Endodermal cell (in vitro differentiated cells): ENCODE measurements at places on chromosomes 12 and 14. TPM values are rescaled to one million over a fixed set of nuclear protein-coding genes. Genes with fewer than 3 reads are reported as not detected.
A peak's percentile ranks its signal among the peaks of the same experiment; 100 is the strongest.

Gene SLC17A8
- total RNA-seq: 0.16 and 0.40 TPM in 2 replicates

Gene CLEC6A
- total RNA-seq: not detected in 3 replicates

Gene OVCH1
- total RNA-seq: 0.13 TPM in 1 of 3 replicates, not detected in the others

Gene ST8SIA1
- total RNA-seq: 12.3 to 15.8 TPM (median 13.3 TPM) in 3 replicates

Gene OTUB2
- 4.2 and 6.3 TPM in 2 replicates for total RNA-seq

Gene ZNF268
- 39.5 and 43.1 TPM in 2 replicates for total RNA-seq

Gene PYGL
- total RNA-seq: 35.2 and 38.1 TPM in 2 replicates

Gene CLEC14A
- total RNA-seq: 0.45 and 0.59 TPM in 2 replicates

- H3K4me1 ChIP-seq: no peaks in the 10 kb centered on the region
- DNase-seq: no peak
- no peaks in the 10 kb centered on the region for H3K36me3 ChIP-seq
- no peaks in the 10 kb centered on the region for H3K27me3 ChIP-seq
These were observed 147.1 kb downstream of the MYRFL start for GRCh38 chr12:69972136-69972535.

GRCh38 chr14:80212023-80212397 is 706 bp upstream of the DIO2 start:
- H3K27ac ChIP-seq: no peak overlapping the region
- H3K4me3 ChIP-seq: no peak overlapping the region
- peaks cover 5% of the 10 kb centered on the region for H3K4me1 ChIP-seq
- H3K27me3 ChIP-seq: peaks cover 11% of the 10 kb centered on the region

- H3K4me3 ChIP-seq: no peak overlapping the region
- no peaks in the 10 kb centered on the region for H3K36me3 ChIP-seq
- H3K4me1 ChIP-seq: no peaks in the 10 kb centered on the region
- no peak overlapping the region for H3K27ac ChIP-seq
- no peaks in the 10 kb centered on the region for H3K27me3 ChIP-seq
These were observed 223.9 kb downstream of the PTPRO start for GRCh38 chr12:15546102-15546701.

DNA sequence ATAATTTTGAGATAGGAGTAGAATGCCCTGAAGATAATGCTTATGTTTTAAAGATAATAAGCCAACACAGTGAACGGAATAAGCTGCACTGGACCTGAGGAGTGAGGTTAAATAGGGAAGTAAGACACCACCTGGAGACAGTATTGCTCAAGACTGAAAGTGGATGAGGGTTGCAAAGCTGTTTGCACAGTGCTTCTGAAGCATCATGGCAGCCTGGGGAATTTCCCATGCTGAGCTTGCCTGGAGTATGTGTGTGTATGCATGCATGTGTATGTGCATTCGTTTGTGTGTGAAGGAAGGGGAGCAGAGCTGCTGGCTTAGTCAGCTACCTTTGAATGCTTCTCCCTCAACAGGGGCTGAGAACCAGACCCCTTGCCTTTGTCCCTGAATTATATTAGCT is 35.8 kb downstream of the BHLHE41 start:
- DNase-seq: no peak
- H3K27me3 ChIP-seq: no peaks in the 10 kb centered on the region
- no peak overlapping the region for H3K27ac ChIP-seq
- no peaks in the 10 kb centered on the region for H3K4me1 ChIP-seq
- H3K36me3 ChIP-seq: no peaks in the 10 kb centered on the region

GRCh38 chr12:117011988-117012805 is 87.0 kb downstream of the TESC start:
- peaks cover 51% of the 10 kb centered on the region for H3K36me3 ChIP-seq
- no peak overlapping the region for H3K4me3 ChIP-seq
- no peaks in the 10 kb centered on the region for H3K27me3 ChIP-seq
- H3K27ac ChIP-seq: no peak overlapping the region
- H3K4me1 ChIP-seq: no peaks in the 10 kb centered on the region

DNA sequence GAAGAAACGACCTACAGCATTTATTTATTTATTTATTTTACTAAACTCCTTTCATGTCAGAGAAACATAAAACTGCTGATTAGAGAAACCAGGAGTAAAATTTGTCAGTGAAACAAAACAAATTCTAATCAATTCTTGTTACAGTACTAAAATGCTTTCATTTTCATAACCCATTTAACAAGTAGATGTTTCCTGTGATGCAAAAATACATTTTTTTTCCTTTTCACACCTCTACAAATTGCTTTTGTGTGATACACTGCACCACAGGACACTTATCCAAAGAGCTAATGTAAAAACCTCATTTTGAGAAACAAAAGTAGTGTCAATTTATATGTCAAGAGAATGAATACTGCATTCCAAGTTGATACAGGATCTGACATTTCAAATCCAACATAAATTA is 155.1 kb downstream of the SYT1 start:
- no peak overlapping the region for H3K4me3 ChIP-seq
- no peak overlapping the region for H3K27ac ChIP-seq
- no peaks in the 10 kb centered on the region for H3K36me3 ChIP-seq
- no peaks in the 10 kb centered on the region for H3K27me3 ChIP-seq
- peaks cover 3% of the 10 kb centered on the region for H3K4me1 ChIP-seq

DNA sequence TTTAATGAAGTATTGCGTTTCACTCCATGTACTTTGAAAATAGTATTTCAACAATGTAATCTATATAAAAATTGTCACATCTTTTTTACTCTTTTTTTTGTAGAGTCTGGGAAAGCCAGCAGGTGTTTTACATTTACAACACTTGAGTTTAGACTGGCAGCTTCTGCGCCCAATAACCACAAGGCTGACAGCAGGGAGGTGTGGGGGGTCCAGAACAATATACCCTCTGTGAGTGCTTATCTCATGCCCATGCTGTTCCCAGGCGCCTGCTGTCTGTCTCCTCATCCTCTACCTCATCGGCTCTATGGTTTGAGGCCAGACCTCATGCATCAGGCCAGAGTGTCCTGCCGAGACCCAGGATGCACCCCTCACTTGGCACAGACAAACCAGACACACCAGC is 24.9 kb downstream of the FBRSL1 start:
- no peaks in the 10 kb centered on the region for H3K4me1 ChIP-seq
- H3K27me3 ChIP-seq: no peaks in the 10 kb centered on the region
- peaks cover 7% of the 10 kb centered on the region for H3K36me3 ChIP-seq
- DNase-seq: no peak

- H3K36me3 ChIP-seq: no peaks in the 10 kb centered on the region
- peak; percentile 37 for DNase-seq
- no peak overlapping the region for H3K4me3 ChIP-seq
- no peaks in the 10 kb centered on the region for H3K4me1 ChIP-seq
- H3K27me3 ChIP-seq: no peaks in the 10 kb centered on the region
These were observed 7.7 kb upstream of the PPTC7 start for GRCh38 chr12:110590806-110591326.

- no peak overlapping the region for H3K4me3 ChIP-seq
- DNase-seq: no peak
- no peaks in the 10 kb centered on the region for H3K4me1 ChIP-seq
- no peaks in the 10 kb centered on the region for H3K27me3 ChIP-seq
- H3K27ac ChIP-seq: no peak overlapping the region
- no peaks in the 10 kb centered on the region for H3K36me3 ChIP-seq
These were observed 183.3 kb upstream of the KITLG start for GRCh38 chr12:88763536-88764100.

DNA sequence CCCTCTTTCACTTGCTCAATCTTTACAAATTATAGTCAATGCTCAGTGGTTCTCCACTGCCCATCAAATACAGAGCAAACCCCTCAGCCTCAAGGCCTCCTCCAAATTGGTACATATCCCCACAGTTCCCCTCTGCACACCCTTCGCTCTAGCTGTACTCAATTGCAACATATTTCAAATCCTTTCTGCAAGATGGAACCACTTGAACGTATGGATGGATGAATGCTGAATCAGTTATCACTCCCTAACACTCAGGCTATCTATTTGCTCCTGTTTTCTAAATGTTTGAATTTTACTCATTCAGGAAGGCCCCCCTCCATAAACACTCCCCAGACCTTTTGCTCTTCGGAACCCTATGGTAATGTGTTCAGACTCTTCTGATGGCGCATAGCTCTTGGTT is 24.5 kb downstream of the ATG14 start:
- H3K36me3 ChIP-seq: peaks cover 39% of the 10 kb centered on the region
- no peak overlapping the region for H3K4me3 ChIP-seq
- H3K27me3 ChIP-seq: no peaks in the 10 kb centered on the region
- DNase-seq: no peak

GRCh38 chr14:104820669-104821228 is 19.8 kb downstream of the ZBTB42 start:
- H3K4me3 ChIP-seq: no peak overlapping the region
- peaks cover 16% of the 10 kb centered on the region for H3K27me3 ChIP-seq
- no peaks in the 10 kb centered on the region for H3K4me1 ChIP-seq
- peak; percentile 91 for DNase-seq
- no peak overlapping the region for H3K27ac ChIP-seq

DNA sequence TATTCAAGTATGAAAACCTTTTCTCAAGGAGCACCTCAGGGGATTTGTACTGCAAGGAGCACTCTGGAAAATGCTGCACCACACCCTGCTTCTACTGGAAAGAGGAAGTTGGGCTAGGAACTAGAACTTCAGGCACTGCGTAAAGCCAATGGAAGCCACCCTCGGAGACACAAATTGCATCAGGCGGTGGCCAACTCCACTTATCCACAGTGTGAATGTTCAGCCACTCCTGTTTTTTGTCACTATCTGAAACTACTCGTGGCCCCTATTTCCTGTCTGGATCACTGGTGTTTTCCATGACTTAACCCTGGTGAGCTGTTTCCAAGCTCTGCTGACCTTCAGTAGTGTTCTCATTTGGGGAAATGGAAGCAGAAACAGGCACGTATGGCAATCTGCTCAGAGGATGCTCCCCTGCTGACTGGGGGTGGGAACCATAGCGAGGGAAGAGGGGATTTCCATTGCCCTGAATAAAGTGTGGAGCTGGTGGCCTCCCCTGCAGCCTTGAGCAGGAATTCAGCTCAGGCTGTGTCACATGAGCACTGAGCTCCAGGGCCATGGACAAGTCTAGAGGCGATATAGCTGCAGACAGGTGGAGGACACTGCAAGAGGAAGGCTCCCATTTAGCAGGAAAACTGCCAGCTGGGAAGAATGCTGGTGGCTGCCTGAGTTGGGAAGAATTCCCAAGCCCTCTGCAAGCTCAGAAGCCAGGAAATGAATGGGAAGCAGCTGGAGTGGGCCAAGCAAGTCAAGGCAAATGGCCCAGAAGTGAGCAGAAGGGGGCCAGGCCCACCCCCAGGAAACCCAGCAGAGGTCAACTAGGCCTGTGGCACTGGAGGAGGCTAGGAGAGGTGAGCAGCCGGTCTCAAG is 50.5 kb upstream of the RAP1B start:
- H3K36me3 ChIP-seq: no peaks in the 10 kb centered on the region
- H3K27ac ChIP-seq: no peak overlapping the region
- peak; percentile 73 for DNase-seq
- H3K27me3 ChIP-seq: no peaks in the 10 kb centered on the region
- H3K4me3 ChIP-seq: no peak overlapping the region
- no peaks in the 10 kb centered on the region for H3K4me1 ChIP-seq

DNA sequence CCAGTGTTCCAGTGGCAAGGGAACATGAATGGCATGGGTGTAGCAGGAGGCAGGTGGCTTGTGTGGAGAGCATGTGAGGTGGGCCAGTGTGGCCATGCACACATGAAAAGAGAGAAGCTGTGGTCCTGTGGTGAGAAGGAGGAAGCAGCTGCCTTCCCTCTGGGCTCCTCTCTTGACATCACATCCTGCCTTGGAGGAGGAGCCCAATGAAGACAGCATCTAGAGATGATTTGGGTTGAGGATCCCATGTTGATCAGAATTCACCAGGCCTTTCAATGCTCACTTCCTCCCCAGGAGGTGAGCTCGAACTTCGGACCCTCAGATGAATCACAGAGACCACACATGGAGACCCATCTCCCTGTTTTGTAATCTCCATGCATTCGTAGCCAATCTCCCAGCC is 82.6 kb downstream of the LRRC74A start:
- H3K4me1 ChIP-seq: no peaks in the 10 kb centered on the region
- no peak overlapping the region for H3K4me3 ChIP-seq
- no peak overlapping the region for H3K27ac ChIP-seq
- DNase-seq: no peak

DNA sequence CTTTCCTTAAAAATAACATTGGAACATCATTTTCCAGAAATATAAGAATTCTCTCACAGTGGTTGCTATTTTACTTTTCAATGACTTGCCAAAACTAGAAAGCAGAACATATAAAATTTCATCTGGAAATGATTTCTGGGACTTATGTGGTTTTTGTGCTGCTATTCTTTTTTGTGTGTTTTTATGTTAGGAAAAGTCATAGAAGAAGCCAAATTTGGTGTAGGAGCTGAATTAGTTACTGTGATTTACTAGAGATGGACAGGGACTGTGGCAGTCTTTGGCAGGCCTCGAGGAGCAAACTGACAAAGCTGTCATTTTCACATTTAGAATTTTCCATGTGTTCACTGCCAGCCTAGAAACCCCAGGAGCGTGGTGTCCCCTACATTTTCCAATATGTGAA is 38.3 kb upstream of the LDHB start:
- H3K36me3 ChIP-seq: no peaks in the 10 kb centered on the region
- no peaks in the 10 kb centered on the region for H3K4me1 ChIP-seq
- H3K27me3 ChIP-seq: no peaks in the 10 kb centered on the region
- H3K27ac ChIP-seq: no peak overlapping the region
- no peak overlapping the region for H3K4me3 ChIP-seq

DNA sequence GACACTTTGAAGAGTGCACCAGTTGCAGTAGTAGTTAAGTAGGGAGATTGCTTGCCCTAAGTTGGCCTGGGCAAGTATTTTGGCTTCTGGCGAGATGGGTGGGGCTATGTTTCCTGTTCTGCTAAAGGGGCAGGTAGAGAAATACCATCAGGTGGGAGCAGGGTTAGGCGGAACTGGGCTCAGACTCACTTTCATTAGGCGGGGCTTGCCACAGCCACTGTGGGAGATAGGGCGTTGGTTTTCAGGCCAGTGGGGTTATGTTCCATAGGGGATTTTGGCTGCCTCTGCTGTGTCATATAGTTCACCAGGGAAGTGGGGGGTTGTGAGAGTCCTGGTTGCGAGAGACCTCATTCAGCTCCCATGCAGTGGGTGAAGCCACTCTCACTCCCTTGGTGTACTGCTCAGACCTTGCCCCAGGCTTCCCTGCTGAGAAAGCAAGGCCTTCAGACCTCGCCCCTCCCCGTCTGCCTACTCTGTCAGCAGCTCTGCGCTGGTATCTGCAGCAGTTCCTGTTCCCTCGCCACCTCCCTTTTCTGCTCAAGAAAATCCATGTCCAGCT is 43.3 kb downstream of the AEBP2 start:
- no peak overlapping the region for H3K27ac ChIP-seq
- H3K4me3 ChIP-seq: no peak overlapping the region
- peak; percentile 83 for DNase-seq
- H3K27me3 ChIP-seq: no peaks in the 10 kb centered on the region
- H3K36me3 ChIP-seq: peaks cover 54% of the 10 kb centered on the region
- no peaks in the 10 kb centered on the region for H3K4me1 ChIP-seq

- no peak overlapping the region for H3K4me3 ChIP-seq
- peaks cover 4% of the 10 kb centered on the region for H3K4me1 ChIP-seq
- H3K27ac ChIP-seq: no peak overlapping the region
- DNase-seq: peak; percentile 65
- H3K36me3 ChIP-seq: peaks cover 29% of the 10 kb centered on the region
- H3K27me3 ChIP-seq: no peaks in the 10 kb centered on the region
These were observed 128.3 kb upstream of the EVL start for GRCh38 chr14:99936738-99937474.

GRCh38 chr12:115308918-115309317 is 624.9 kb upstream of the TBX3 start:
- H3K27ac ChIP-seq: no peak overlapping the region
- H3K4me1 ChIP-seq: no peaks in the 10 kb centered on the region
- peaks cover 3% of the 10 kb centered on the region for H3K27me3 ChIP-seq
- H3K4me3 ChIP-seq: no peak overlapping the region
- DNase-seq: no peak
